ENCODE measurements at places on chromosomes 2 and 18. TPM values are rescaled to one million over a fixed set of nuclear protein-coding genes. Genes with fewer than 3 reads are reported as not detected.
A peak's percentile ranks its signal among the peaks of the same experiment; 100 is the strongest.

- DNase-seq, result no peak
These were observed 67.4 kb downstream of the TNS1 start for GRCh38 chr2:217935235-217935879.

GRCh38 chr2:172172513-172173173 is 69.9 kb upstream of the DLX2 start:
- peak; percentile 60 for DNase-seq

DNA sequence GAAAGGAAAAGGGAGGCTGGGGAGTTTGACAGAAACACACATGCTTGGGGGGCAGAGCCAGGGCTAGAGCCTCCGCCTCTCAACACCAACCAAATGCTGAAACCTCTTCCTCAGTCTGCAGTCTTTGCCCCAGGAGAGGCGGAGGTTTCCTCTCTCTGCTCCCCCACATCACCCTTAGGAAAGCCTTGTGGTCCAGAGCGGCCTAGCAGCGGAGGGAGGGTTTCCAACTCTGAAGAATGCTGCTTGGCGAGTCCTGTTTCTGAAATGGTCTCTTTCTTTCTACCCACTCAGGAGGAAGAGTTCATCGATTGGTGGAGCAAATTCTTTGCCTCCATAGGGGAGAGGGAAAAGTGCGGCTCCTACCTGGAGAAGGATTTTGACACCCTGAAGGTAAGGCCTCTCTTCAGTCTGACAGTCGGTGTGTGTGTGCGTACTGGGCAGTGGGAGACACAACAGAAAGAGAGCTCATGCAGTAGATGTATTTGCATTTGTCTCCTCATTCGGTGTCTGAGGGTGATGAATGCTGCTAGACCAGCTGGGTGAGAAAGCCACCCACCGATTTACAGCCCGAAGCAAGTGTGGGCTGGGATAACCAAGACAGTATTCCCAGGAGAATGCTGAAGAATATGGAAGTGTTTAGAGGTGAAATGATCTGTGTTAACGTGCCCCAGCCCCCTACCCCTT is 190.5 kb downstream of the DYSF start:
- no peak for DNase-seq

- DNase-seq, result no peak
These were observed 550 bp upstream of the SFXN5 start for GRCh38 chr2:73072129-73072395.

- no peak for DNase-seq
These were observed 32.6 kb downstream of the RBKS start for GRCh38 chr2:27857417-27858172.

DNA sequence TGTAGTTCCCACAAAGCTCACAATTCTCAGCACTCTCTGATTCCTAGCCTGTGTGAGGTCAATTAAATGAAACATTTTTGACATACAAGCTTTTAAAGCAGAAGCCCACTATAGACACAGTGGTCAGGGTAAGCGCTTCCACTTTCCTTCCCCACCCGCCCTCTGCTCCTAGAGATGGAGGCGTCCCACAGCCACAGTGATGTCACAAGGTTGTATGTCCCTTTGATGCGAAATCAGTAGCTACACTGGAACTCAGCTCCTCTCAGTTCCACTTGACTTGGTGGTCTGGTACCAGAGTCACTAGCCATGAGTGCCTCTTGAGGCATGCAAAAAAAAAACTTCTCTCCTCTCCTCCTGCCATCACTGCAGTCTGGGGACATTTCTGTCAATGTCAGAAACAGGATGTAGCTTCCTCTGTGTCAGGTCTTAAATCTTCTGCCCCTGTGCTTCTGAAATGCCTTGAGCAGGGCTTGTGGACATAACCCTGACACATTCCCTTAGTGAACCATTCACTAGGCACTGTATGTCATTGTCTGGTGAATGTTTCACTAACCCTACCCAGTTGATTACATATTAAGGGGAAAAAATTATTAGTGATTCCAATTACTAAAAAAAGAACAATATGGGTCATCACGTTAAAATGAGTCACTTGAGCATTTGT is 7.8 kb downstream of the SULT1C4 start:
- no peak for DNase-seq

GRCh38 chr2:240595381-240596079 is 9.0 kb downstream of the CAPN10 start:
- DNase-seq, result no peak

- no peak for DNase-seq
These were observed 42.9 kb upstream of the REL start for GRCh38 chr2:60838481-60838880.

DNA sequence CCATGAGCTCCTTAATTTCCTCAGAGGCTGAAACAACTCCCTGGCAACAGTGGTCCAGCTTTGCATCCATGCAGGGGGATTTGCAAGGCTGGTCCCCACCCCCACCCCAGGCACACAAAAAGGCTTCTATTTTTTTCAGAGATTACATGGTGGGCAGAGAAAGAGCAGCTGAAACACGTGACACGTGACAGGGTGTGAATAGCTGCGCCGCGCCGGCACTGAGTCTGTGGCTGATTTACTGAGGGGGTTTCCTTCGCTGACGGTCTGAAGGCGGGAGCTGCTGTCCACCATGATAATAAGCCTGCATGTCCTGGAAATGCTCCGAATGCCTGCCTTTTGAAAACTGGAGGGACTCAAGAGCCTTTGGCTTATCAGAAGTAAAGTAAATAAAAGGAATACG is 50.7 kb upstream of the APCDD1 start:
- DNase-seq, result no peak

- DNase-seq, result no peak
These were observed 5.7 kb downstream of the MCFD2 start for GRCh38 chr2:46909771-46910419.

DNA sequence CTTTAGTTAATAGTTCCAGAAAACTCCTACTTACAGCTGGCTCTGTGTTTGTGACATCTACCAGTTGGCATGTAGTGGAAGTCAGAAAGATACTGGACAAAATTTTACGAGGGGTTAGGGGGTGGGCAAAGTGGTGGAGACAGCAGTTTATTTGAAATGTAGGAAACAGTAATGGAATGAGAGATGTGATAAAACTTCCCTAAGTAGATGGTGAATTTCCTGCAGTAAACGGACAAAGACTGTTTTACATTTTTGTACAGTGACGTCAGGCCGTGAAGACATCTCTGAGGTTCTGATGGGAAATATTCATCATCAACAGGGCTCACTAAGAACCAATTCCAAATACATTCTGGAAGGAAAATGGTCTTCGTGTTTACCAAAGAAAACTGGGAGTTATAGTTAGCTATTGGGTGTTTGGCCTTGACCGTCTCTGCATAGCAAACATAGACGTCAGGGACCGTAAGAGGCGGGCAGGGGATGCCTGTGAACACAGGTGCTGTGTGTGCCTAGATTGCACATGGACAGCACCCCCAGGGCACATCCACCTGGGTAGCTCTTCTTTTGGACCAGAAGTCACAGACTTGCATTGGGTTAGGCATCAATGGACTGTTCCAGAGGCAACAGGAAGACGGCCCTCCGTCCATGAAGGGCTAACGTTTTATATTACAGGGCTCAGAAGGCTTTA is 131.5 kb downstream of the ZNF516 start:
- no peak for DNase-seq

GRCh38 chr18:80245781-80246444 is 1.4 kb downstream of the PARD6G start:
- no peak for DNase-seq

DNA sequence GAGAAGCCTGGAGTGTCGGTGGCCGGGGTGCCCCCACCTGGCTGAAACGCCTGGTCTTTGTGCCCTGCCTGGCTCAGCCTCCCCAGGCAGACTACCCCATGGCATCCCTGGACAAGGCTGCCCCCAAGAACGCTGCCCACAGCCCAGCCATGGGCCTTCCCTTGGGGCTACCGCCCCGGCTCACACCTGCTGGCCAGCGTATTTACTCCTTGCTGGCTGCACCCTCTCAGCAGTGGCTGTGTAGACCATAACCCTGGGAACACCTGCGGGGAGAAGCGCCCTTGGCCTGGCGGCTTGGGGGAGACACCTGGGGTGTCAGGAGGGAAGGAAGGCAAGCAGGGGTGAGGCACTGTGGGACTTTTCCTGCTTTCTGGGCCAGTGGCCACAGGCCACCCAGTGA is 17.3 kb downstream of the CAPN10 start:
- DNase-seq, result no peak

- no peak for DNase-seq
These were observed 173.6 kb downstream of the BCL2 start for GRCh38 chr18:63145851-63146555.

GRCh38 chr2:144975881-144976280 is 456.0 kb upstream of the ZEB2 start:
- DNase-seq, result no peak

DNA sequence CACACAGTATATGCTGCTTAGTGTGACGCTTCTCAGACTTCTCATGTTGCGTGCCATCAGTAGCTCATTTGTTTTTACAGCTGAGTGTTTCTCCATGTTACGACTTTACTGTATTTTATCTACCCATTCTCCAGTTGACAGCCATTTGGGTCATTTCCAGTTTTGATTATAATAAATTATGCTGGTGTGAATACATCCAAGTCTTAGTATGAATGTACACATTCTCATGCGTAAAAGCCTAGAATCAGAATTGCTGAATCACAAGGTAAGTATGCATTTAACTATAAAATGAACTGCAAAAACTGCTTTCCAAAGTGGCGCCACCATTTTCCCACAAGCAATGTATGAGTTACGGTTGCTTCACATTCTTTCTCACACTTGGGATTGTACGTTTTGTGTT is 184.2 kb upstream of the SLC35G4 start:
- DNase-seq, result no peak

- no peak for DNase-seq
These were observed 10.6 kb upstream of the MALL start for GRCh38 chr2:110126086-110126773.

GRCh38 chr2:45329045-45329677 is 281.9 kb downstream of the SRBD1 start:
- DNase-seq, result no peak

GRCh38 chr18:8212896-8213780 is 396.1 kb upstream of the RAB12 start:
- no peak for DNase-seq

DNA sequence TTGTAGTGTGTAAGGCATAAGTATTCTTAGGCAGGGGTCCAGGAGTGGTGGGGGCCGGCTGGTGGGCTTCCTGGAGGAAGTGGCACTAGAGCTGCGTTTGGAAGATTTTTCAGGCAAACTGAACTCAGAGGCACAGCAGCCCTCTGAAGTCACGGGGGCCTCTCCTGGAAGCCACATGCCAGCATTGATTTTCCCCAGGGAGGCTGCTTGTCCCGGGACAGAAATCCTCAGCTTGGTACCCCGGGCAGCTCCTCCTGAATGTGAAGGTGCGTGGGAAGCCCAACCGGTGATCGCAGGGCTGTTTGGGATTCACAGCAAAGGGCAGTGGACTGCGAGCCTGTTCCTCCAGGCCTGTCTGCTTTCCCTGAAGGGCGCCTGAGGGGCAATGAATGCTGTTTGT is 1.6 kb upstream of the PDIA6 start:
- no peak for DNase-seq

DNA sequence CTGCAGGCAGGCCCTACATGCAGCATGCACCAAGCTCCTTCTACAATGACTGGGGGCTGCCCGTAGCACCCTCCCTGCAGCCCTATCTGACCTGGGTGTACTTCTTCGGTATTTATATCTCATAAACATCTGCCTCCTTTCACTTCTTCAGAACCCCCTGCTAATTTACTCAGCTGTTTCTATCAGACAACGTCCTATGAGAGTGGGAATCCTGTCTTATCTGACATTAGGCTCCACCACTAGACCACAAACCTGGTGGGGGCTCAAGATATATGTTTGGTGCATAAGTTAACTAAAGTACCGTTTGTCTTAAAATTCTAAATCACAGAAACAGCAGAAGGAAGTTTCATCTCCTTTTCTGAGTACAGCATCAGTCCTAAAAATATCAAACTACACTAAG is 10.6 kb downstream of the HSBP1L1 start:
- no peak for DNase-seq

- DNase-seq, result no peak
These were observed 108.4 kb downstream of the TACR1 start for GRCh38 chr2:75090770-75091515.

DNA sequence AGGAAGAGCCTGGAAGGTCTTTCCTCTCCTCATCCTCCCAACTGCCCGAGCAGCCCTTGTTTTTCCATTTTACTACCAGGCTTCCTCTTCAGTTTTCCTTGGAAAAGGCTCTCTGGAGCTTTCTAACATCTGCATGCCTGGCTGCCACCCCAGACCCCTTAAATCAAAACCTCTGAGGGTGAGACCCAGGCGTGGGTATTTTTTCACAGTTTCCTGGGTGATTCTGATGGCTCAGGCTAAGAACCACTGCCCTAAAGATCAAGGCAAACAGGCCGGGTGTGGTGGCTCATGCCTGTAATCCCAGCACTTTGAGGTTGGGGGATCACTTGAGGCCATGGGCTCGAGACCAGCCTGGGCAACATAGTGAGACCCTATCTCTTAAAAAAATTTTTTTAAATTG is 35.4 kb downstream of the EMILIN2 start:
- no peak for DNase-seq

GRCh38 chr18:59516356-59517155 is 157.5 kb upstream of the LMAN1 start:
- DNase-seq, result no peak

GRCh38 chr2:201887773-201888425 is 81.6 kb downstream of the CDK15 start:
- no peak for DNase-seq

DNA sequence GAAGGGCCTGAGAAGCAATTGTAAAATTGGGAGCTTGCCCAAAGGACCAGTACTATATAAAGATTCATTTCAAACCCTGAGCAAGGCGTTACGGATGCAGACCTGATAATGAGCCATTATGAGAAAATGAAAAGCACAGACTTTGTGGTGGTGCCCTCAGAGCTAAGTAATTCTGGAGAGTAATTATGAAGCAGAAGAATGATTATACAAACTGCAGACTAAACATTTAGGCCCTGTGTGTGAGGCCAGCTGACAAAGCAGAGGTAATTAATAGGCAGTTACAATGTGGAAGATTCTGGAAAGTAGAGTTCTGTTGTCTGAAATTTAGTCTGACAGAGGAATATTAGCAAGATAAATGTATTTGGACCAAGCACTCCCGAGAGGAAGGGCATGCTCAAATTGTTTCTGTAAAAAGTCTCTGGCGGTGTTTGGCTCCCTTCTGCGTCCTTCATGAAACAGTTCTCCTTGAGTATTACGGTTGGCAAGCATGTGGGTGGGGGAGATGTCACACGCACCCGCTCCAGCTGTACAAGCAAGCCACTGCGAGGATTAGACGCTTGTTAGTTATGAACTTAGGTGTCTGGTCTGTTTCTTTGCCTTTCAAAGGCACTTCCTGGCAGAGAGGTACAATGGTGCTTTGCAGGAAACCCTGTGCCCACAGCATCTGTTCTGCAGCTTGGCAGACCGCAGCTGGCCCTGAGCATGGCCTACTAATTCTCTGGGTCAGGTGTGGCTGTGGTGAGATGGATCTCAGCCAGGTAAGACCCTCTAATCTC is 45.5 kb downstream of the CDC42EP3 start:
- no peak for DNase-seq

GRCh38 chr2:217362710-217363109 is 502.8 kb upstream of the TNP1 start:
- DNase-seq, result no peak

- DNase-seq, result no peak
These were observed 73.4 kb downstream of the DPP10 start for GRCh38 chr2:114515882-114516281.

The SCYGR4 gene
- total RNA-seq, result not detected

The NMUR1 gene
- 3.8 TPM for total RNA-seq

The POTEJ gene
- total RNA-seq, result not detected

The CHCHD5 gene
- total RNA-seq, result 19.5 TPM

The AGPS gene
- 30.6 TPM for total RNA-seq

The RAPH1 gene
- 66.9 TPM for total RNA-seq

The USP37 gene
- total RNA-seq, result 24.6 TPM

The PROKR1 gene
- not detected for total RNA-seq

The GAREM2 gene
- 1.2 TPM for total RNA-seq

The STPG4 gene
- not detected for total RNA-seq

The NPPC gene
- total RNA-seq, result not detected

The TUBA4B gene
- not detected for total RNA-seq

The DCC gene
- total RNA-seq, result under 0.01 TPM

Data from breast epithelium (tissue), 4 donors.